ENCODE measurements at places on chromosomes 13 and 19. TPM values are rescaled to one million over a fixed set of nuclear protein-coding genes. Genes with fewer than 3 reads are reported as not detected.

Gene CD37
- total RNA-seq = 176 TPM

Gene FBXO46
- total RNA-seq = 32.6 TPM

Gene MIA
- total RNA-seq = not detected

Gene OVOL3
- 0.58 TPM for total RNA-seq

Gene ATP4A
- not detected for total RNA-seq

Gene PRDX2
- total RNA-seq = 267 TPM

Gene TEX101
- not detected for total RNA-seq

Gene PRR20D
- not detected for total RNA-seq

Gene BRSK1
- 7.3 TPM for total RNA-seq

Gene SBK2
- not detected for total RNA-seq

Gene DACT3
- 0.42 TPM for total RNA-seq

Gene FUT2
- not detected for total RNA-seq

Gene URAD
- not detected for total RNA-seq

Gene ZNF558
- total RNA-seq = 19.6 TPM

Gene SAMD4B
- 43.7 TPM for total RNA-seq

Gene NLRP4
- total RNA-seq = not detected

Gene ZNF90
- total RNA-seq = 16.2 TPM

Gene ZNF439
- 9.7 TPM for total RNA-seq

Gene WDR62
- total RNA-seq = 44.5 TPM
